Skeletal muscle tissue (tissue), 5 donors: ENCODE measurements at places on chromosomes 11 and 22. TPM values are rescaled to one million over a fixed set of nuclear protein-coding genes. Genes with fewer than 3 reads are reported as not detected.

The CHRM4 gene
- not detected for total RNA-seq

The MEI1 gene
- 3.1 TPM for total RNA-seq

The MRGPRE gene
- not detected for total RNA-seq

The MS4A3 gene
- total RNA-seq, result 6.8 TPM

The TEX12 gene
- total RNA-seq, result 1.0 TPM

The KRTAP5-10 gene
- not detected for total RNA-seq

The MS4A6E gene
- not detected for total RNA-seq

The MUC15 gene
- total RNA-seq, result not detected

The MAP6 gene
- 2.1 TPM for total RNA-seq

The TRIM48 gene
- total RNA-seq, result not detected

The DGAT2 gene
- total RNA-seq, result 19.3 TPM

The TUBGCP6 gene
- total RNA-seq, result 17.2 TPM

The OR8A1 gene
- not detected for total RNA-seq

The PKDREJ gene
- total RNA-seq, result not detected

The LDLRAD3 gene
- 39.1 TPM for total RNA-seq
